ENCODE measurements at places on chromosomes 4 and X. TPM values are rescaled to one million over a fixed set of nuclear protein-coding genes. Genes with fewer than 3 reads are reported as not detected.
A peak's percentile ranks its signal among the peaks of the same experiment; 100 is the strongest.

RAB39B gene
- total RNA-seq, result 8.7 TPM

- DNase-seq, result no peak
These were observed 114.4 kb downstream of the UBE2NL start for GRCh38 chrX:143998261-143998660.

DNA sequence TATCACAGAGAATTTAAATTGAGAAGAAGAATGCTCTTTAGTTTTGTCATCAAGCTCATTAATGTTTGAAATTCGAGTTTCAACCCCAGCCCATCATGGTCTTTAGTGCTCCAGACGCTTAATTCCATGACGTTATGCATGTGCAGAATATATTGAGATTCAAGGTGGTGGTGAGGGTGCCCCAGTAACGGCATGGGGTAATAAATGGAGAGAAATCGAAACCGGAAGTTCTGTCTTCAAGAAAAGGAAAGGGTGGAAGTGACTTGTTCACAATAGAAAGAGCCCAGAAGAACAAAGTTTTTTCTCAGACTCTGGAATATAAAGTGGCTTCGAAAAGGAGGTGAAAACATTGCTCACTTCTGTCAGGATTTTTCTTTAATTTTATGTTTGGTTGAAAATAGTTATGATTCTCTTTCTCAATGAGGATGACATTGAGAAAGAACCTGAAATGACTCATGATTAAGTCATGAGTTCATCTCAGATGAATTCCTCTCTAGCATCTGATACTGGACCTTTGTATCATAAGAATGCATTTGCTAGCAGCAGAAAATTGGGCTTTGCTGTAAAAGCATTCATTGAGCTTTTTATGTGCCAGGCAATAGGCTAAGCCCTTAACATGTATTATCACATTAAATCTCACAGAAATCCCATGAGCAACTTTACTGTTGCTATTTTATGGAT, 779 bp upstream of the DDX60L start:
- peak; percentile 68 for DNase-seq

DNA sequence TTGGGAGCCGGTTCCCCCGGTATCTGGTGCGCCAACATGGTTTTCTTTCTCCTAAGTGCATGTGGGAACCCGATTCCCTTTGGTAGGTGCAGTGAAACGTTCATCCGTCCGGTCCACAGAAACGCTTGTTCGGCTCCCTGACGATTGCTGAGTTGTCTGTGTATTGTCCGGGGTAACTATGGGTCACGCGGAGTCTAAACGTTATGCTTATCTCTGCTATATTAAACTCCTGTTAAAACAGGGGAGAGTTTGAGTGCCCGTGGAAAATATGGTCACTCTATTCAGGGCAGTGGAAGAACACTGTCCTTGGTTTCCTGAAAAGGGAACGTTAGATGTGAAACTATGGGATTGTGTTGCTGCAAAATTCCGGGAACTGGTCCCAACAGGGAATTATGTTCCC, 32.4 kb upstream of the MGST2 start:
- no peak for DNase-seq

MAGEC2 gene
- not detected for total RNA-seq

NPY2R gene
- total RNA-seq, result not detected
